T-helper 2 cell (primary cell): ENCODE measurements at places on chromosomes 1 and 21.
A peak's percentile ranks its signal among the peaks of the same experiment; 100 is the strongest.

- peak; percentile 29 for DNase-seq
These were observed 3.2 kb upstream of the DENND1B start for GRCh38 chr1:197778366-197778945.

DNA sequence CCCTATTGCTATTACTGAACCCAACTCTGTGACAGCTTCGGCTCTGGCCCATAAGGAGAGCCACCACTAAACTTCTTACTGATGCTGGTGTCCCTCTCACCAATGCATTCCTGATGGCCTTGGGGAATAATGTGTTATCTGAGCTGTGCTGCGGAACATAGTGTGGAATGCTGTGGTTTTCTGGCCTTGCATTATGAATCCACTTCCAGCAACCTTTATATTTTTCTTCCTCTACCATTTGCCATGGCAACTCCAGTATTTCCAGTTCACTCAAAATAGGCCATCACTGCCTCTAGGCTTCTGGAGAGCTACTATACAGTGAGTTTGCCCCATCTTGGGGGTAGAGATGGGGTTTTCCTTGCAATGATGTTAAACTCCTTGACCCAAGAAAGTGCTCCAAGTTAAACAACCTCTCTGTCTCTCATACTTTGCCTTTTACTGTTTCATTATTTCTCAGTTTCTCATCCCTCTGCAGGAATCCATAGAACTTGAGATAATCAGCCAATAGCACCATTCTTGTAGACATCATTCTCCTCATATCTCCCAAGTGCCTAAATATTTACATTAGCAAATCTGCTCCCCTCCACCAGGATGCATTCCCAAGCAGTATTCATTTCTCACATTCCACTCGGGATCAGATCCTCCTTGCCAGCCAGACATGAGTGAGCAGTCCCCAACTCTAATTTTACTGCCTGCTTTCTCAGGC lies 11.1 kb upstream of the RAVER2 start:
- DNase-seq: no peak

- no peak for DNase-seq
These were observed 43.9 kb upstream of the ITPKB start for GRCh38 chr1:226782845-226783601.

DNA sequence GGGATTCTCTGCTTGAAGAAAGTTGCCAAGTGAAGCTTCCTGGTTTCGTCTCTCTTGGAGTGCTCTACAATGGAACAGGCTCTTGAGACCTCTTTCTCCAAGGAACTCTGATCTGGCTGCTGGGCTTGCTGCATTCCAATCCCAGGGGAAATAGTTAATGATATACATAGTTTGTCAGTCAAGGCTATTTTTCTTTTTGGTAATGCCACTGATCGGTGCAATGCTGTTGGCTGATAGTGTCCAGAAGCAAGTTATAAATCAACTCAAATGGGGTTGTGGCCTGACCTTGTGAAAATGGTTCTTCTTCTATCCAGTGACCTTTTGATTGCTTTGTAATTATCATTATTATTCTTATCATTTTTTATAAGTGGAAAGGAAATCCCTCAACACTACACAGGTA lies 48.4 kb upstream of the TNFSF18 start:
- no peak for DNase-seq

- no peak for DNase-seq
These were observed 378.9 kb downstream of the KCNH1 start for GRCh38 chr1:210754878-210755665.

DNA sequence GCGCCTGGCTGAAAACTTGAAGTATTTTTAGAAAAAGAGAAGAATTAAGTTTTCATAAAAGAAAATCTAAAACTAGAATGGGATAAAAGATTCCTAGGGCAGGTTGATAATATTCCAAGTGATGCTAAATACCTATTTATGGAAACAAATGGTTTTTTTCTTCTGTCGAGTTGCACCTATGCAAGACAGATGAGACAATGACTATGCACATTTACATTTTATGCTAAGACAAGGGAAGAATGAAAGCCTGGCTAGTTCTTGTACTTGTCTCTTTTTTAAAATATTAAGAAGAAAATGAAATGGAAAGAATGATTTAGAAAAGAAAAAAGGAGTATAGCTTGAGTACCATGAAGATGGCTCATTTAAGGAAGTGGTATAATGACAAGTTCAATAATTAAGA lies 24.4 kb upstream of the USP24 start:
- no peak for DNase-seq

DNA sequence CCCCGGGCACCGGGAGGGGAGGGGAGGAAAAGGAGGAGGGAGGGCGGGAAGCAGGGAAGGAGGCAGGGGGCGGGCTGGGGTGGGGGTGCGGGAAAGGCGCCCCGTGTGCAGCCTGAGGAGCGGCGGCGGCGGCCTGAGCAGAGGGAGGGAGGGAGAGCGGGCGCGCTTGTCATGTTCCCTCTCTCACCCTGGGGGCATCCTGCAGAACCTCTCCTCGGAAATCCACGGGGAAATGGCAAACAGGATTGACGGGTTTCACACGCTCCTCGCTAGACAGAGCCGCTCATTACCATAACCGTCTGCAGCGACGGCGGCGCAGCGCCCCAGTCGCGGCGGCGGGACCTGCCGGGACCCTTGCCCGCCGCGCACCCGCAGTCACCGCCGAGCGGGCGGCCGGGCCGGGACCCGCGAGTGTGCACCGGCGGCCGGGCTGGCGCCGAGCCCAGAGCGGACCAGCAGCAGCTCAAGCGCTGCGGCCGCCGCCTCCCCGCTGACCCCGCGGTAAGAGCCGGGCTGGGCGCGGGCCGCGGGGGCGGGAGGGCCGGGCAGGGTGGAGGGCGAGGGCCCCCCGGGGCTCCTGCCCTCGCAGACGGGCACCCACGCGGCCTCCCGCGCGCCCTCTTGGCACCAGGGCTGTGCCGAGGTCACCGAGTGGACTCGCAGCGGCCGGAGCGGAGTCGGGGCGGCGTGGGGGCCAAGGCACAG lies at the start of gene SERTAD4:
SERTAD4 (plus strand) TSS at position 286 of the 705 bp plus-strand sequence. CDS start 5,165 bp downstream, outside the sequence.
- no peak for DNase-seq

DNA sequence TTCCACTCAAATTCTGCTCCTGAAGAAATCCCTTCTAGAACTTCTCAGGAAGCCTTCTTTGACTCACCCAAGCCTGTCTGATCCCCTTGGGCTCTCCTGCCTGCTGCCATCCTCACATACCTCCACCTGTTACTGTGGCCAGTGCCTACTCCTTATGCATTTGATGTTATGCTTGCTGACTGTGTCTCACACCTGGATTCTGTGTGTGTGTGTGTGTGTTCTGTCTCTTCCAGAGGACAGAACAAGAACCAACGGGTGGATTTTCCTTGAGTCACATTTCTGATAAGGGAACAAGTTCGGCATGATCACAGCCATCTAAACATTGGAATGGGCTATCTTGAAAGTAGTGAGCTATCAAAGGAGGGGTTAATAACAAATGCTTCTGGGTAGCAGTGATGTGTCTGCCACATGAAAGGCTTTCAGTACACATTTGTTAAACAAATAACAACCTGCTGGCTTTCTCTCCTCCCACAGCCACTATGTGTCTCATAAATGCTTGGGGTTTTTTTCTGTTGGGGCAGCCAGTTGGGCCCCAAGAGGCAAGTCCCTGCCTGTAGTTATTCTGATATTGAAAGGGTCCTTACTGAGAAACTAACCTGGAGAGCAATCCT lies 8.9 kb upstream of the GPR37L1 start:
- no peak for DNase-seq

- DNase-seq: no peak
These were observed 12.5 kb downstream of the KCNN3 start for GRCh38 chr1:154857441-154858215.

- no peak for DNase-seq
These were observed 12.0 kb upstream of the DUSP12 start for GRCh38 chr1:161737625-161738024.

- no peak for DNase-seq
These were observed 22.3 kb downstream of the C1orf146 start for GRCh38 chr1:92240034-92240433.

- DNase-seq: no peak
These were observed 93.2 kb downstream of the PAX7 start for GRCh38 chr1:18723701-18724411.

GRCh38 chr1:41890825-41891198 lies 27.9 kb downstream of the HIVEP3 start:
- no peak for DNase-seq

DNA sequence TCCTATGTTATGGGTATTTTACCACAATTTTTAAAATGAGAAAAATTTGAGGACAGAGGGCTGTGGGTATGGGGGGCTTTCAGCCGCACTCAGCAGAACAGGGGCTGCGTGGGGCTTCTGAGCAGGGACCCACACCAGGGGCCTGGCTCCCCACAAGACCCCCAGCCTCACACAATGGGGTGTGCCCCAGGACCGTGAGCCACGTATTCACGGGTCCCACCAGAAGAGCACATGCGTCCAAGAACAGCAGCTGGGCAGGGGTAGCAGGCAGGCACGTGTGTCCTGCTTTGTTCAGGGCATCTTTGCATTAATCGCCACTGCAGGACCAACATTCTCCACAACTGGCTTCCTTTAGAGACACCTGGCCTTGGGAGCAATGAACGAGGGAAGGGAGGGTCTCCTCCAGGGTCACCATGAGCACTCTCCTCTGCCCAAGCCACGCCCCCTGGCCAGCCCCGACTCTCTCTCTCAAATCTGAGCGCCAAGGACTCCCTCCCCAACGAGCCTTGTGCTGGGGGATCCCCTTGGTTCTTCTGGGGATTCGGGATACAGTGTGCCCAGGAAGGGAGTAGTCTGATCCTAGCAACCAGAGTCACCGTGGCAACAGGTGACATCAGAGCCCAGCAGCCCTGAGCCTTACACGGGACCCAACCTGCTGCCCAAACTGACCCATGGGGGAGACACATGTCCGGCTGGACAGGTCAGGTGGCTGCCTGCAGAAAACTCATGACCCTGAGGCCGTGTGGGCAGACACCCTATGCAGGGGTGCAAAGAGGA lies 7.4 kb upstream of the ARF1 start:
- no peak for DNase-seq

DNA sequence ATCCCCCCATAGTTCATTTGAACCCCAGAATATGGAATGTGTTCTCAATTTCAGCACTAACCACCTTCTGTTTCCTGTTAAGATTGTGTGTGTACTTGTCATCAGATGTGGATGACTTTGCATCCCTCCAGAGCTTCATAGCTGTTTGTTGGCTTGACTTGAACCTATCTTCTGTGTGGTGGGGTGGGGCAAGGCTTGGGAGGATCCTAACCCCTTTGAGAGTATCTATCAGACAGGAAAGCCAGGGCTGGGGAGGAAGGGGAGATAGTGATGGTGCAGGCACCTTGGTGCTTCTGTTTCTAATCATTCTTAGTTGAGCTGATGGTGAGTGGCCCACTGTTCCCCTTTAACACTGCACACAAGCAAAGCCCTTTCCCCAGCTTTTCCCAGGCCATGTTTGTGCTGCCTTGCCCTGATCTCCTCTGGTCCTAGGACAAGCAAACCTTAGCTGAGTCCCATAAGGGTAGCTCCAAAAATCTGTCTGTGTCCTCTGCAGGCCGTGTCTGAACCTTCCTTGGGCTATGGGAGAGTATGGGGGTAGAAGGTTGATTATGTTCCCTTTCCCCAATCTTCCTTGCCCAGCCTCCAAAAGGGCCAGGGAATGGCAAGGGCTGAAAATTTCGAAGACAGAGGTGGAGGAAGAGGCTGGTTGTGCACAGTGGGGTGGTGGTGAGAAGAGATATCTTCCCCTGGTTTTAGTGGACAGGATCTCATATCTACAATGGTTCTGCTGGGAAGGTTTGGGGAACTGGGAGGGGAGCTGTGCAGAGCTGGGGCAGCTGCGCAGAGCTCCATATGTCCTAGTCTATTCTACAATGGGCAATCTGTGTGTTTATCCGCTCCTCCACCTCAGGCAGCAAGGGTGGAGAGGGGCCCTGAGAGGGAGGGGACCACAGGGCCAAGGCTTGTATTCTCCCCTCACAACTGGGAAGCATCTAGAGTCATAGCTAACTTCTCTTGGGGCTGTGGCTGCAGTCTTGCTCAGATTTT lies 1.4 kb downstream of the NHLH1 start:
- no peak for DNase-seq

DNA sequence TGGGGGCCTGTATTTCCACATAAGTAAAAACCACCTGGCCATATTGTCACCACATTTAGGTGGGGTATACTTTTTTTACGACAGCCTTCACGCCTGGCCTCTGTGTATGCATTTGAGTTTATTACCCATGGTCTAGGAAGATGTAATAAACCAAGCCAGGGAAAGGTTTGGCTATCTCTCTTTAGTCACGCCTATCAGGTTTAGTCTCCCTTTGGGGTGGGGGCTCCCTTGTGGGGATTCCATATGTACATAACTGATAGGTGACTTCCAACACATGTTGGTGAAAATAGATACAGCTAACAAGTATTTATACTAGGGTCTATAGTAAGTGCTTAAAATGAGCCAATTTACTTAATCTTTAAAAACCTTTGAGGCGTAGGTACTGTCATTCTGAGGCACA lies 4.2 kb downstream of the YBX1 start:
- no peak for DNase-seq

GRCh38 chr1:51622455-51622913 lies 5.6 kb downstream of the OSBPL9 start:
- DNase-seq: no peak

GRCh38 chr1:240413732-240414131 lies 198.2 kb downstream of the GREM2 start:
- no peak for DNase-seq

DNA sequence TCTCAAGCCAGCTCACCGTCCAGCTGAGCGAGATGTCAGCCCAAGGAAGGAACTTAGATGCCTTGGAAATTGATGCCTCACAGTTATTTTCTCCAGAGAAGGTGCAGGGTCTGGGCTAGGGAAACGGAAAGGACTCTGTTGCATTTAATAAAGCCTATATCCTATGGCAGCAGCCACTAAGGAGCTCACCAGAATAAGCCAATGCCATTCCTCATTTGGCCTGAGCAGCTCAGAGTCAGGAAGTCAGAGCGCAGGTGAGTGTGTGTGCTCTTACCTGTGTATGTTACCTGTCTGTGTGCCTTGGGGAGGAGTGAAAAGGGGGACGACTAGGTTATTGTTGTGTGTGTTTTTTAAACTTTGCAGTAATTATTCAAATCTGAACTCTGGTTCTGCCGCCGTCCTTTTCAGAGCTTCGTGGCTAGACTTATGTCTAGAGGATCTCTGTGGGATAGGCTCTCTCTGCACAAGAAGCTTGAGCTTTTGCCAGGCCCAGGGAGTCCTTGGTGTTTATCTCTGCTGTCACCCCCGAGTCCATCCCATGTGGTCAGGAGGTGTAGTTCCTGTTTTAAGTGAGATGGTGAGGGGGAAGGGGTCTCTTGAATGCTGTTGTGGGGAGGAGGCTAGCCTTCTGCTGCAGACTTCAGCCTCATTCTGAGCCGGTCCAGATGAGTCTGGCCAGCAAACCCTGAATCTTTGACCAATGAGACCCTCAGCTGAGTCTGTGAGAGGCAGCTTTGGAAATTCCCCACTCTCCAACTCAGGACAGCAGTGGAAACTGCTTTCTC lies 2.4 kb downstream of the TMCC2 start:
- no peak for DNase-seq

DNA sequence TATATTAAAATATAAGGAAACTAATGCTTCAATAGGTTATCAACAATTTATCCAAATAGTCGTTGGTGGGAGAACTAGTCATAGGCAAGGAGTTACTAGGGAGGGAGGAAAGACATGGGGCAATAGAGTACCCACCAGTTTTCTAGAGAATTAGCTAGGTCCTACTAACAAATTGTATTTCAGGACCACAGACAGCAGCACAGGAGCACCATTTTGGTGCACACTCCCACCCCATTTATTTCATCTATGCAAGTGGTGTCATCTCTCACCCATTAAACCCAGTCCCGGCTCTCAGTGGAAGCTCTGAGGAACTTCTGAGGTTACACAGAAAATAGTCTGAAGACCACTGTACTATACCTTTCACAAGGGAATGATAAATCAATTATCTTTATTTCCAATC lies 89.0 kb upstream of the BCAR3 start:
- DNase-seq: no peak

- no peak for DNase-seq
These were observed 460.1 kb upstream of the RUNX1 start for GRCh38 chr21:35509001-35509704.
